GM20000 (cell line): ENCODE measurements at places on chromosomes 2 and 18.
A peak's percentile ranks its signal among the peaks of the same experiment; 100 is the strongest.

GRCh38 chr2:72548081-72548764, 277.6 kb downstream of the EXOC6B start:
- no peak for DNase-seq

GRCh38 chr2:239305771-239306170, 95.0 kb downstream of the HDAC4 start:
- DNase-seq, result no peak

DNA sequence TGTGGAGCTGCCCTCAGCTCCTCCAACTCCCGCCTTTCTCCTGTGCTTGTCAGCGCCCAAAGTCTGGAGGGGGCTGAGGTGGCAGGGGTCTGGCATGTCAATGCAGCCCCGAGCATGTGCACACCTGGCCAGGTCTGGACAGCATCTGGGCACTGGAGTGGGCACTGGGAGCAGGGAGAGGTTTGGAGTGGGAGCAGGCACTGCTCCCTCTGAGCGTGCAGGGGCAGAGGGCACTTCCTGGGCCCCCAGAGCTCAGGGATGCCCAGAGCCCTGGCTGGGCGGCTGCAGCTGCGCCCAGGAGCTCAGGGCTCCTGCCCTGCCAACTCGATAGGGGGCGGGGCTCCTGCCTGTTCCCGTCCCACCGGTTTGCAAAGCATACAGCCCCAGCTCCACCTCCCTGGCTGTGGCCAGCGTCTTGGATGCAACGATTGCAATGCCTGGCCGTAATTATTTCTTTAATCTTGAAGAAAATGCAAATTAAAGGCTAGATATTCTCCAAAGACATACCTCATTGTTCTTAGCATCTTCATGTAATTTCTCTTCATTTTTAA, 57.4 kb upstream of the LDAH start:
- DNase-seq, result no peak

GRCh38 chr2:19554520-19554919, 196.1 kb upstream of the OSR1 start:
- no peak for DNase-seq

GRCh38 chr2:158677542-158677941, 117.6 kb upstream of the DAPL1 start:
- no peak for DNase-seq

DNA sequence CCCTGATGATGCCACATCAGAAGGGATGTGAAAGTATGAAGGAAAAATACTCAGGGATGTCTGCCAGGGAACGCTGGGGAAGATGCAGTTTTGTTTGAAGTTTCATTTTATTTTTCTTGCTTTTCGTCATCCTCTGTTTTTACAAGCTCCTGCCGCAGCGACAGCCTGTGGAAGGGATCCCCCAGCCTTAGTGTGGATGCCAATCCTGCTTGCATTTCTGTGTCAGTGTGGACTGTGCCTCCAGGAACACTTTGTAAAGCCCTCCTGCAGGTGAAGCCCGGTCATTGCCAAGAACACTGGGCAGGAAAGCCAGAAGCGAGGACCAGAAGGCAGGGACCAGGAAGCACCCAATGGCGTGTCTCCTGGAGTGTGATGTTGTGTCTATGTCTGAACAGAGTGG, 234.3 kb downstream of the SEPTIN10 start:
- DNase-seq, result no peak

DNA sequence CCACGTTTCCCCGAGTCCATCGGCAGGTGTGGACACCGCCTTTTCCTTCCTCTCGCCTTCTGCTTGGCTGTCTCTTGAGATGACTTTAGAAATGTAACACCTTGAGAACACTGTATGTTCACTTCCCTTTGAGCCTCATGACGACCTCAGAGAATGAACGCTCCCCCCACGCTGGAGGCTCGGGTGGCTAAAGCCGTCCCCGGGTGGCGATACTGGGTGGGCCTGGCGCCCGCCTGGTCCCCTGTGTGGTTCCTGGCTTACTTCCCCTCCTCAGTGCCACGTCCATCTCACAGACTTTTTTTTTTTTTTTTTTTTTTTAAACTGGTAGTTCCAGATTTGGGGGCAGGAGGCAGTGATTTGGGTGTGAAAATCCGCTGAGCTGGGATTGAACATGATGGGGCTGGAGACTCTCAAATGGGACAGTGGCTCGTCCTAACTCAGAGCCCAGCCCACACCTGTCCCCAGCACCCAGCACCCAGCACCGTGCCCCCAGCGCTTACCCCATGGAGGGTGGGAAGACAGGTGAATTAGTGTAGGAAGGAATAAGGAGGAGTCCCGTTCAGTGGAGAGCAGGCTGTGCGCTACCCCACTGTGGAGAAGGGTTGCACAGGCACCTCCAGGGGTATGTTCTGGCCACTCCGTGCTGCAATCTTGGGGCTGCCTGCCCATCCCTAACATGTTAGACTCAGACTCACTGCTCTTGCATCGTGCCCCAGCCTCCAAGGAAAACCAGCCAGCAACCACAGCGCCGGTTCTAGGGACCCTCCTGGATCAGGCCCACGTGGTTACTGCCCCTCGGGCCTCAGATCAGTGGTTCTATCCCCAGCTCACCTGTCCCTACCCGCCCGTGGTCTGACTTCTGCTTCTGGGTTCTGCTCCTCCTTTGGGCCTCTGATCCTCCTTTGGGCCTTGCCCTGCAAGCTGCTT, 174.0 kb downstream of the ASB1 start:
- DNase-seq, result no peak

- DNase-seq, result no peak
These were observed 3.9 kb downstream of the CDCA7 start for GRCh38 chr2:173358616-173359015.

DNA sequence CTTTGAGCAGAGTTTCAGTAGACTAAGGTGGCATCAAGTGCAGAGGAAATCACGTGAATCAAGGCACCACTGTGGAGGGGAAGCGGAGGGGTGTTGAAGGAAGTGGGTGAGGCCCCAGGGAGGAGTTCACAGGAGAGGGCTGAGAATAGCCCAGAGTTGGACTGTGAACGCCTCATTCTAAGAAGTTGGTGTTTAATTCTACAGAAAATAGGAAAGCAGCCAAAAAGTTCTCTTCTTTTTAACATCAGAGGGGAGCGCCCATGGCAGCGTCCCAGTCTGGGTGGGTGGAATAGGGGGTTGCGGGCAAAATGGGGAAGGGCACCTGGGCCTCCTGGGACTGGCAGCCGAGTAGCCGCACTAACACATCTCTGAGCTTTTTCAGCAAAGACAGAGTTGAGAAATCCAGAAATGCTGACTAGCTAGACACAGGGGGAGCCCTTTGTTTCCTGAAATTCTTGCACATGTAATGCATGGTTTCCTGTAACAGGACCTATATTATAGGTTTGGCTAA, 97.0 kb downstream of the NEB start:
- DNase-seq, result peak; percentile 8

GRCh38 chr18:32847691-32848090, 74.9 kb upstream of the KLHL14 start:
- no peak for DNase-seq

GRCh38 chr2:43233218-43234212, 7.1 kb upstream of the ZFP36L2 start:
- DNase-seq, result no peak

DNA sequence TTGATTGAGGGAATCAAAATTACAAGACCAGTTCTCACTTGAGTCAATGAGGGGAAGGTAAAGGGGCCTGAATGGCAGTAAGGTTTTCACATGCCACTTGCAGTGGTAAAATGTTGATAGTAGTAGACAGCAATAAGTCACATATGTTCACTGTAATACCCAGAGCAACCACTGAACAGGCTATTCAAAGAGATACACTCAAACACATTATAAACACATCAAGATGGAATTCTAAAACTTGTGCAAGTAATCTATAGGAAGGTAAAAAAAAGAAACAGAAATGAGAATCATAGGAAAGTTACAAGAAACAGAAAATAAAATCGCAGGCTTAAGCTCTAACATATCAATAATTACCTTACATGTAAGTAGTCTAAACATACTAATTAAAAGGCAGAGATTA, 86.6 kb upstream of the AFF3 start:
- DNase-seq, result no peak

- DNase-seq, result no peak
These were observed 1551.7 kb upstream of the SLC39A10 start for GRCh38 chr2:194105358-194105757.

GRCh38 chr18:3885209-3885792, 435.3 kb downstream of the TGIF1 start:
- no peak for DNase-seq

DNA sequence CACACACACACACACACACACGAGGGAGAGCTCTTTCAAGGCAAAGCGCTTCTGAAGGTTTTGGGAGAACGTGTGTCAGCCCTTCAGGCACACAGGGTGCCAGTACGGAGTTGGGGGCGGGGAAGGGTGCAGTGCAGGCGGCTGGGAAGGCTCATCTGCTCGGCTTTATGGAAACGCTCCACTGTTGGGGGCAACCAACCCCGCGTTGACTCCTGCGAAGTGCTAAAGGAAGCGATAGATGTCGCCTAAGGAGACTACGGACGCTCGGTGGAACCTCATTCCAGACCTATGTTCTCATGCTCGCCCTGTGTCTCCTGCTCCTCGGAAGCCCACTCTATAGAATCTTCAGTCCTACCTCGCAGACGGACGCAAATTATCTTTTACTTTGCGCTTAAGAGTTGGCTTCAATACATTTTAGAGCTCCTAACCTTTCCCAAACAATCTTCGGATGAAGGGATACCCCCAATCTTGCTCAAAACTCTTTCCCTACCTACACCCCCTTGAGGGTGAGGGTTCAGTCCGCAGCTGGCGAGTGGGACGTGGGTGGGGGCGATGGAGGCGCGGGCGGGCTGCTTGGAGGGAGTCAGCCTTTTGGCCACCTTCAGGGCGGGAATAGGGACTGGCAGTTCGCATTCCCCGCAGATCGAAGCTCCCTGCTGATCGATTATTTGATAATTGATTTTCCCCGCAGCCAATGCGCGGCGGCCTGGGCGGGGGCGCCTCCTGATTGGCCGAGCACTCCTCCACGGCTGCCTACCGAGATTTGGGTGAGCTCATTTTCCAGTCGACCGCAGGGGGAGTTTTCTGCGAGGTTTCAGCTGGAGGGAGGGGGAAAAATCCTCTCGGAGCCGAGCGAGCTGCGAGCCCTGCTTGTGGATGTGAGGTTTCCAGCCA, 1.9 kb upstream of the MEIS1 start:
- no peak for DNase-seq

- no peak for DNase-seq
These were observed 8.0 kb downstream of the KLF7 start for GRCh38 chr2:207157731-207158130.

DNA sequence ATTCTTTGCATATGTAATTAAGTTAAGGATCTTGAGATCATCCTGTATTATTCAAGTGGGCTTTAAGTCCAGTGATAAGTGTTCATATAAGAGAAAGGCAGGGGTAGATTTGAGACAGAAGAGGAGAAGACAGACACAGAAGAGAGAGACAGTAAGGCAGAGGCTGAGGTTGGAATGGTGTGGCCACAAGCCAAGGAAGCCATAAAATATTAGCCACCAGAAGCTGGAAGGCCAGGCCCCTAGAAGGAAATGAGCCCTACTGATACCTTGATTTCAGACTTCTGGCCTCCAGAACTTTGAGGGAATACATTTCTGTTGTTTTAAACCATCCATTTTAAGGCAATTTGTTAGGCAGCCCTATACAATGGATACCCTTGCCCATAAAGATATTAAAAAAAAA, 66.9 kb upstream of the DLX2 start:
- no peak for DNase-seq

GRCh38 chr2:176537932-176538331, 268.7 kb downstream of the MTX2 start:
- DNase-seq, result no peak

DNA sequence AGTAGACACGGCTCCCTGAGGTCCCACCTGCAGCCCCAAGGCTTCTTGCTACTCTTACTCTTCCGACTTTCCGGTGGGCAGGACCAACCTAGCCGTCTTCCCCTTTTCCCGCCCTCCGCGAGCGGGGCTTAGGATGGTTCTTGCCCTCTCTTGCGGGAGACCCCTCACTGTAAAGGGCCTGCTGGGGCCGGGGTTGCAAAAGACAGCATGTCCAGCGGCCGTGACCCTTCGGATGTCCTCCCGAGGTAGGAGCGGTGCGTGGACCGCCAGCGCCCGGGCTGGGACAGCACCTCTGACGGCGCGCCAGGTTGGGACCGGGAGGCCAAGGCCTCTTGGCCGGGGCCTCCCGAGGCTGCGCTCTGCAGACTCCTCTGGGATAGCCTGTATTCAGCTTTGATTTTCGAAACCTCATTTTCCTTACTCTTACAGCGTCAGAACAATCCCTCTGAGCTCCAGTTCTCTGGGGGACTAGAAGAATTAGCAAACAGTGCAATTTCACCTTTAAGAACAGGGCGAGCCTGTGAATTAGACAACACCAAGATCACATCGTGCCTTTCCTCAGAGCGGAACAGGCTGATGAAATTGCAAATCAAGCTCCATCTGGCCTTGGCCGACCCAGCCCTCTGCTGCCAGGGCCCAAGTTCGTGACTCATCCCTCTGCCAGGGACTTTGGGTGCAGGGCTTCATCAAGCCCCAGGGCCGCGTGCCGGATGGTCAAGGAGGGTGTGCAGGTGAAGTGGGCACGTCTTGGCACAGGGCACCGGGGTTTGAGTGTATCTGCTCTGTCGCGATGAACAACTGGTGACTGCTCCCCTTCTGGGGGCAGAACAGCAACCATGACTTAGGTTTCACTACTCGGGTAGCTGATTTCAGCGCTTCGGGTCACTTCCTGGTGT, 777 bp downstream of the MOCOS start:
- DNase-seq, result peak; percentile 35

GRCh38 chr2:47897883-47898731, 8.2 kb downstream of the FBXO11 start:
- DNase-seq, result peak; percentile 24

GRCh38 chr2:114068438-114068837, 178.5 kb downstream of the ACTR3 start:
- DNase-seq, result no peak

GRCh38 chr2:65666156-65666725, 233.8 kb upstream of the SPRED2 start:
- peak; percentile 76 for DNase-seq

- no peak for DNase-seq
These were observed 498.4 kb downstream of the STK39 start for GRCh38 chr2:167749016-167749415.

DNA sequence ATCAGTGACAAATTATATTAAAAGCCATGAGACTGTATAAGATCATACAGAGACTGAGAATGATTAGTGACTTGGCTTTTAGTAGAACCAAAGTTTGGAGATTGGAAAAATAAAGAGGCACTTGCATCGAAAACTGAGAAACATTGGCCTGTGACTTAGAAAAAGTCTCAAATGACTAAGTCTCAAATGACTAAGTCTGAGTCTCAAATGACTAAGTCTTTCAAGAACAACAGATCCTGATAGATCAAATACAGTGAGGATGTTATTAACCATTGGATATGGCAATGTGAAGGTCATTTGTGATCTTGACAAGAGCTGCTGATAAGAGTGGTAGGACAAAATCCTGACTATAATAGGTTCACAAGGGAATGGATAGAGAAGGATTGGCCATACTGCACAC, 135.5 kb upstream of the FANCL start:
- DNase-seq, result no peak

- DNase-seq, result no peak
These were observed 73.0 kb upstream of the RIOK3 start for GRCh38 chr18:23380001-23380550.
